ENCODE measurements at places on chromosomes 3 and 15.

DNA sequence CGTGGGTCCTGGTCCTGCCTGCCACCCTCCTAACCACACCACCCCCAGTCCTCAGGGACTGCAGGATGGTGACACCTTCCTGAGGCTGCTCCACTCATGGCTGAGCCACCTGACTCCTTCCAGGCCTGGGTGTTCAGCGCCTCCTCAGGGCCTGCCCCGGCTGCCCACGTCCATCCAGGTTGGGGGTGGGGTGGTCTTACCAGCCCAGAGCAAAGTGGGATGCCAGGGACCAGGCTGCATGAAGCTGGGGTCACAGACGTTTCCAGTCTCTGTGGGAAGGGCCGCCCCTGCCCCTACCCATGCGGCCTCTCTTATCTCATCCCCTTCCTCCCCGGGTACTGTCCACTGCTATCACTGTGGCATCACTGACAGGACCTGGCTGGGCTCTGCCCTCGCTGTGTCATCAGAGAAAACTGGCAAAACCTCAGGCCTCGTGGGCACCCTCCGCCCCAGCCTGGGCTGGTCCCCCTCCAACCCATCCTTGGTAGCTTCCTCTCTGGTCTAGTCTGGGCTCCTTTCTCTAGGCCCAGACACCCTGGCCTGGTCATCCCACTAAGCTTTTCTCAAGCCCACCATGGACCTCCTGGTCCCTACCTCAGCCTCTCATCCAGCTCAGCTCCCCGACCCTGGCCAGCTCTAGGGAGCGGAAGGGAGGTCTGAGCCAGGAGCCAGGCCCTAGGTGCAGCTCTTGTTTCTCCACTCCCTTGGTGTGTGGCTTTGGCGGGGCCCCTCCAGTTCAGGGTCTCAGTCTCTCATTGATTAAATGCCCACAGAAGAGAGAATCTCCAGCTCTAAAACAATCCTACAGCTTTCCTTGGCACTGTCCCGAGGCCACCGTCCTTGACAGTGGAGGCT is 32.9 kb downstream of the WNT7A start:
- DNase-seq = no peak

- DNase-seq = peak; percentile 52
Observed at GRCh38 chr3:27507515-27508266, 23.5 kb upstream of the SLC4A7 start.

DNA sequence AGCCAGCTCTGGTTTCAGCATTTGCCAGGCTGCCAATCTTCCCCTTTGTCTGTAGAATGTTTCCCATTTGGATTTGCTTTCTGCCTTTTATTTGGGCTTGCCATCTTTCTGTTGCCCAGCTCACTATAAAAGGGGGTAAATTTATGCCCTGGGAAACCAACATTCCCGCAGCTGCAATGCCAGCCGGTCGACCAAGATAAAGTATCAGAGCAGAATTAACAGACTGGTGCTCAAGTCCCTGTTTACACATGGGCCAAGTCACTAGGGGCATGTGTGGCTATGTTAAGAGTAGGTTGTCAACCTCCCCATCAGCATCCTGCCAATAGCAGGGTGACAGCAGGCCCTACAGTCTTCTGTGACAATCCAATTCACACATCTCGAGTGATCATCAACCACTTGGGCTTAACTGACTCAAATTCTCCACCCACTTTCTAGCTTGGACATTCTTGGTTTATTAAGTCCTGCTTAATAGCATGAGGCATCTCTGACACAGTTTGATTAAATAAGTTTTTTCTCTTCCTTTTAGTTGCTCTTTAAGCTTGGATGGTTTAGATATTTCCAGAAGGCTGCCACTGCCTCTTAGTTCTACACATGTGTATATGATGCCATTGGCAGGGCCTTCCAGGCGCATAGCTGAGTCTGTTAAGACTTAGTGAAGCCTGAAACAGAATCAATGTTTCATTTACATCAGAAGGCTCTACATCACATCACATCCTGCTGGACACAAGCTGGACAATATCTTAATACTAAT is 24.1 kb upstream of the VEPH1 start:
- DNase-seq = no peak

DNA sequence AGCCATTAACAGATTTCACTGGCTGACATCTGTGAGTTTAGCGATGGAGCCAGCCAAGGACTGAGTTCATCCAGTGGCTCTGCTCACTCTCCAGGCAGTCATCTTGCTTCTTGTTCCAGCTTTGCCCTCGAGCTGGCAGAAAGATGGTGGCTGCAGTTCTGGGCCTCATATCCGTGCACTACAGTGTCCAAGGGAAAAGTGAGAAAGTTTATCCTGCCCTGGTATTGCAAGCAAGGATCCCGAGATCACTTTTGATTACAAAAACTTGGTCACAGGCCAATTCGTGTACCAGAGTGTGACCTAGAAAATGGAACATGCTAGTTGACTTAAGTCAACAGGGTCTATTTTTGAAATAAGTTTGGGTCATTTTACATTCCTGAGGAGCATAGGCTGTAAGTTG is 288.0 kb upstream of the CHRM5 start:
- no peak for DNase-seq

DNA sequence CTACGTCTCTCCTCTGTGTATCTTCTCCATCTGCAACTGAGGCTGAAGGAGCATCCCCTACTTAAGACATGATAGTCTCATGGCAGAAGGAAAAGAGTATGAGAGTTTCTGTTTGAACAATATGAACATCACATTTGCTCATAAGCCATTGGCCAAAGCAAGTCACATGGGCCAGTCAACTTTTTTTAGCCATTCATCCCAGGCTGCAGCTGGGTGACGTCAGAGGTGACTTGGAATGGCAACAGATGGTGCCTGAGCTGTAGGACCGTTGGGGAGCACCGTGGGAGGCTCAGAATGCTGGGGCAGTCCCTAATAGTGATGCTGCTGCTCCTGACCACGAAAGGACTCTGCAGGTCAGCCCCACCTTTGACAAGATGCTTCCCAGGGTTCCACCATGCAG is 58.7 kb downstream of the CRTC3 start:
- DNase-seq = no peak

GRCh38 chr15:78170848-78171773 is 21.9 kb downstream of the IDH3A start:
- DNase-seq = no peak

DNA sequence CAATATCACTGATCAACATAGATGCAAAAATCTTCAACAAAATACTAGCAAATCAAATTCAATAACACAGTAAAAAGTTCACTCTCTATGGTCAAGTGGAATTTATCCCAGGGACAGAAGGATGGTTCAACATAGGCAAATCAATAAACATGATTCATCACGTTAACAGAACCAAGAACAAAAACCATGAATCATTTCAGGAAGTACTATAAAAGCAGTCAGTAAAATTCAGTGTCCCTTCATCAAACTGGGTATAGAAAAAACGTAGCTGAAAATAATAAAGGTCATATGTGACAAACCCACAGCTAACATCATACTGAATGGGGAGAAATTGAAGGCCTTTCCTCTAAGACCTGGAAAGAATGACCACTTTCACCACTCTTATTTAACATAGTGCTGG is 172.1 kb downstream of the POLR2M start:
- DNase-seq = no peak

DNA sequence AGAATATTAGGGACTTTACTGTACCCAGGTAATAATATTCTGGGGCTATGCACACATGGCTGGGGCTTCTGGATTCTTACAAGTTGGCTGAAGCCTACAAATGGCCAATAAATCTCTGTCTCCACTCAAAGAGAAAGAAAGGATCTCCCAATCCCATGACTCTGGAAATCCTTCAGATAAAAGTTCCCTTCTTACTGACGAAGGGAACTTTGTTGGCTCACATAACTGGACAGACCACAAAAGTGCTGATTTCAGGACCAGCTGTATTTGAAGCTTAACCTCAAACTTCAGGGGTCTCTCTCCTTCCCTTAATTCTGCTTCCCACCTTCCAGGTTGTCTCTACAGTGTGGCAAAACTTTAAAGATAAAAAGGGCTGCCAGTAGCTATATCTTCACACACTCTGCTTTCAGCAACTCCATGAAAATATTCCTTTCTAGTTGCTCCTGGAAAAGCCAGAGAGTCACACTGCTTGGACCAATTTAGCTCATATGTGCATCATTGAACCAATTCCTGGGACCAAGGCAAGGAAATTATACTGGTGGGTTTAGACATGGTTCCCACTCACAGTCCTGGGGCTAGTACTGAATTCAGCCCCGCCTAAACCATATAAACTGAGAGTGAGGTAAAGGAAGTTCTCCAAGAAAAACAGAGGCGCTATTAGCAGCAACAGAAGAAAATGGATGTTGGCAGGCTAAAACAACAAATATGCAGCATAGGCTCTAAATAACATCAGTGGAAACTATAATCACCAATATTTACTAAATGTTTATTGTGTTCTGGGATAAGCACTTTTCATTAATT is 290.0 kb upstream of the GADL1 start:
- no peak for DNase-seq

DNA sequence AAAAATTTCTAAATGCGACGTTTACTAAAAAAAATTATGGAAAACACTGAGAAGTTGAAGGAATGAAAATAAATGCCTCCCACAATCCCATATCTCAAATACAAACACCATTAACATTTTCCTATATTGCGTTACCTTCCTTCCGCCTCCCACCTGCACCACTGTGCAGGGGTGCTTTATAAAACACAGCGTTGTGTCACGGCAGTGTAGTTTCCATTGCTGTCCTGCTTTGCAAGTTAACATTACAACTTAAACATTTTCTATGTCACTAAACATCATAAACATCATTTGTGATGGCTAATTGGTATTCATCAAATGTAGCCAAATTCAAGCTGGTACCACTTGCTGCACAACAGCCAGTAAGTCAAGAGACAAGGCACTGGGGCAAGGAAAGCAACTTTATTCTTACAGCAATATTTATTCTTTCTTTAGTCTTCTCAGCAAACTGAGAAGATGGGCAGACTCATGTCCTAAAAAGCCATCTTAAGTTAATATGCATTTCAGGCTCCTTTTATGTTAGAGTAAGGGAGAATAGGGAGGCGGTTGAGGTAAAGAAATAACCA is 12.3 kb upstream of the FETUB start:
- no peak for DNase-seq

DNA sequence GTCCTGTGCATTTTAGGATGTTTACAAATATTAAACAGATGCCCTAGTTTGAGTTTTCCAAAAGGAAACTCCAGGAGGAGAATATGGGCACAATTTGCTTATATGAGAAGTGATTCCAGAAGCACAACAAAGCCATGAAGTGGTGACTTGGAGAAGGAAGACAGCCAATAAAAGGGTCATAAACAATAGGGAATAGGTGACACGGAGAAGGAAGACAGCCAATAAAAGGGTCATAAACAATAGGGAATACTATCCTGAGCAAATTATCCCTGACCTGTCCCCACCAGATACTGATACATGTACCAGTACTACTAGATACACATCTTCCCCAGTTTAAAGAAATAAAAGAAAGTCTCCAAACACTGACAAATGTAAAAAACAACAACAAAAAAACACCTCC is 663.6 kb downstream of the GBE1 start:
- DNase-seq = no peak

GRCh38 chr3:183514021-183514420 is 41.5 kb downstream of the KLHL6 start:
- no peak for DNase-seq

GRCh38 chr3:98769448-98769847 is 6.3 kb downstream of the ST3GAL6 start:
- no peak for DNase-seq

DNA sequence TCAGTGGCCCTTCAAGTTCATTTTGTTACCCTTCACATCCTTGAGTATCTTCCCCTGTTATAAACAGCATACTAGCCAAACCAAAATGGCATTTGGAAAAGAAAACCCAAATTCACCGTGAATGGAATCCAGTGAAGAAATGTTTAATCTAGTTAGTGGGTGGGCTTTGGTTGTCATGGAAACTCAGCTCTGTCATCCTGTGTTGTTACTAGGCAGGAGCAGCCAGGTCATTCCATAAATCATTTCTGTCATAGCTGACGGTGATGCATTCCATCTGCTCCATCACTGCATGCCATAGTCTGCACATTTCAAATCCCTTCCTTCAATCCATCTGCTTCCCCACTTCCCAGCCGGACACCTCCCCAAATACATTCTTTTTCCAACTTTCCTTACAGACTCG is 140.4 kb upstream of the CGNL1 start:
- DNase-seq = peak; percentile 72

- DNase-seq = no peak
Observed at GRCh38 chr15:28020644-28021043, 78.5 kb downstream of the OCA2 start.

DNA sequence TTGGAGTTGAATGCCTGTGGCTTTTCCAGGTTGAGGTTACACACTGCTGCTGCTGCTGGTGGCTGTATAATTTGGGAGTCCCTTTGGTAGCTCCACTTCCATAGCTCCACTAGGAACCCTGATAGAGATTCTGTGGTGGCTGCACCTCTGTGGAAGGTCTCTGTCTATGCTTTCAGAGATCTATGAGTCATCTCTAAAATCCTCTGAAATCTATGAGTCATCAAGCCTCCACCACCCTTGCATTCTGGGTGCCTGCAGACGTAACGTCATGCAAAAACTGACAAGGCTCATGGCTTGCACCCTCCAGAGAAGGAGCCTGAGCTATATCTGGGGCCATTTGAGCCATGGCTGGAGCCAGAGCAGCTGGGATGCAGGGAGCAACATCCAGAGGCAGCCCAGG is 1037.0 kb upstream of the CFAP20DC start:
- no peak for DNase-seq

- DNase-seq = no peak
Observed at GRCh38 chr3:126811530-126811929, 107.5 kb downstream of the CHCHD6 start.

DNA sequence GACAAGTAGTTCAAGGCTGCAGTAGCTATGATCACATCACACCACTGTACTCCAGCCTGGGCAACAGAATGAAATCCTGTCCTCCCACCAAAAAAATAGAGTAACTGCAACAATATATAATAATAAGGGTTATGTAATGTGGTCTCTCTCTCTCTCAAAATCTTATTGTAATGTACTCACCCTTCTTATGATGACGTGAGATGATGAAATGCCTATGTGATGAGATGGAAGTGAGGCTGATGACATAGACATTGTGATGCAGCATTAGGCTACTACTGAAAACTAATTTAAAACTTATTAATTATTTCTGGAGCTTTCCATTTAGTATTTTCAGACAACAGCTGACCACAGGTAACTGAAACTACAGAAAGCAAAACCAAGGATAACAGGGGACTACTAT is 27.4 kb downstream of the TASOR start:
- DNase-seq = no peak

DNA sequence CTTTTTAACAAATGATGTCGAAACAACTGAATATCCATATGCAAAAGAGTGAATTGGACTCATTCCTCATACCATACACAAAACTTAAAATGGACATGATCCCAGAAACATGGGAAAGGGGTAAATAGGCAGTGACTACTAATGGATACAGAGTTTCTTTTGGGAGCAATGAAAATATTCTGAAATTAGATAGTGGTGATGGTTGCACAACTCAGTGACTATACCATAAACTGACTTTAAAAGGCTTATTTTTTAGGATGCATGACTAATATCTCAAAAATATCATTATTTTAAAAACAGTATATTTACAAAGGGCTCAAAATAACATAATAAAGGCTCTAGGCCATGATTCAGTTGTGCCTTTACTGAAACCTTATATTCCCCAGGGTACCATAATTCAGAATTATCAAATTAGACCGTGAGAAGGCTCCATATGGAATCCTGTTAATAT is 16.3 kb upstream of the ATP13A3 start:
- DNase-seq = no peak

All from NCI-H345 (cell line).